BJ (cell line): ENCODE measurements at places on chromosomes 16 and 17. TPM values are rescaled to one million over a fixed set of nuclear protein-coding genes. Genes with fewer than 3 reads are reported as not detected.

RGS11 gene
- polyA plus RNA-seq: 1.1 and 2.2 TPM in 2 replicates

KRT31 gene
- polyA plus RNA-seq: 0.11 TPM in 1 of 2 replicates, not detected in the other

ZPBP2 gene
- not detected in 2 replicates for polyA plus RNA-seq

GAN gene
- polyA plus RNA-seq: 2.1 and 4.1 TPM in 2 replicates

ITGB3 gene
- 5.4 and 6.3 TPM in 2 replicates for polyA plus RNA-seq

TRIM25 gene
- 25.6 and 28.4 TPM in 2 replicates for polyA plus RNA-seq

BRIP1 gene
- polyA plus RNA-seq: 2.9 and 6.2 TPM in 2 replicates

PRKCA gene
- 38.7 and 46.9 TPM in 2 replicates for polyA plus RNA-seq

CHD9NB gene
- polyA plus RNA-seq: 0.71 and 0.78 TPM in 2 replicates

DPEP3 gene
- polyA plus RNA-seq: not detected in 2 replicates

COTL1 gene
- polyA plus RNA-seq: 161 and 166 TPM in 2 replicates

MMP2 gene
- 1,167 and 1,609 TPM in 2 replicates for polyA plus RNA-seq

METTL16 gene
- 10.4 and 12.9 TPM in 2 replicates for polyA plus RNA-seq

EVPLL gene
- not detected in 2 replicates for polyA plus RNA-seq

GFAP gene
- polyA plus RNA-seq: 0.13 and 0.23 TPM in 2 replicates

SHISA6 gene
- polyA plus RNA-seq: not detected in 2 replicates

TRAPPC2L gene
- 84.8 and 116 TPM in 2 replicates for polyA plus RNA-seq

ZC3H18 gene
- polyA plus RNA-seq: 7.9 and 11.2 TPM in 2 replicates

GABARAP gene
- 762 and 865 TPM in 2 replicates for polyA plus RNA-seq

TOM1L1 gene
- polyA plus RNA-seq: 31.2 and 50.4 TPM in 2 replicates

TNP2 gene
- polyA plus RNA-seq: not detected in 2 replicates

P2RX1 gene
- 0.02 and 0.05 TPM in 2 replicates for polyA plus RNA-seq

KDM6B gene
- 0.91 and 1.2 TPM in 2 replicates for polyA plus RNA-seq

PLK1 gene
- 21.7 and 54.0 TPM in 2 replicates for polyA plus RNA-seq

CACNG4 gene
- polyA plus RNA-seq: 0.02 and 0.06 TPM in 2 replicates

ANTKMT gene
- polyA plus RNA-seq: 7.7 and 10.7 TPM in 2 replicates

ANKS3 gene
- 14.6 and 23.7 TPM in 2 replicates for polyA plus RNA-seq

LPCAT2 gene
- polyA plus RNA-seq: 7.9 and 16.9 TPM in 2 replicates

ABCC3 gene
- 37.2 and 56.4 TPM in 2 replicates for polyA plus RNA-seq

TPSAB1 gene
- not detected in 2 replicates for polyA plus RNA-seq

KRT17 gene
- 25.2 and 34.7 TPM in 2 replicates for polyA plus RNA-seq

FBXL19 gene
- 5.9 and 7.6 TPM in 2 replicates for polyA plus RNA-seq

TAC4 gene
- polyA plus RNA-seq: not detected in 2 replicates

APOBR gene
- 0.02 TPM in 1 of 2 replicates, not detected in the other for polyA plus RNA-seq

ITGAL gene
- 0.06 TPM in 2 replicates for polyA plus RNA-seq

PRDM7 gene
- not detected in 2 replicates for polyA plus RNA-seq

WFDC1 gene
- 62.1 and 85.8 TPM in 2 replicates for polyA plus RNA-seq

CASKIN1 gene
- polyA plus RNA-seq: 0.01 and 0.02 TPM in 2 replicates

PDPK1 gene
- 25.0 and 31.3 TPM in 2 replicates for polyA plus RNA-seq

RPL26 gene
- polyA plus RNA-seq: 2,021 and 3,734 TPM in 2 replicates

ENPP7 gene
- not detected in 2 replicates for polyA plus RNA-seq

MT1M gene
- polyA plus RNA-seq: 0.67 and 0.94 TPM in 2 replicates

NXN gene
- 65.3 and 88.8 TPM in 2 replicates for polyA plus RNA-seq

ITGAX gene
- polyA plus RNA-seq: not detected in 2 replicates

SEBOX gene
- polyA plus RNA-seq: not detected in 2 replicates

ADCY9 gene
- polyA plus RNA-seq: 19.3 and 28.2 TPM in 2 replicates

PHB1 gene
- polyA plus RNA-seq: 261 and 369 TPM in 2 replicates

ZNF597 gene
- 0.93 and 1.5 TPM in 2 replicates for polyA plus RNA-seq

RHBDF1 gene
- polyA plus RNA-seq: 47.9 and 94.2 TPM in 2 replicates

OTOP3 gene
- polyA plus RNA-seq: not detected in 2 replicates

CDK5R1 gene
- polyA plus RNA-seq: 0.20 and 0.26 TPM in 2 replicates

NUFIP2 gene
- polyA plus RNA-seq: 7.3 and 9.5 TPM in 2 replicates

KRT13 gene
- polyA plus RNA-seq: 0.17 and 0.27 TPM in 2 replicates

GPR179 gene
- 0.01 TPM in 1 of 2 replicates, not detected in the other for polyA plus RNA-seq

KRTAP1-1 gene
- polyA plus RNA-seq: 0.32 TPM in 1 of 2 replicates, not detected in the other

TBC1D3I gene
- 0.11 TPM in 1 of 2 replicates, not detected in the other for polyA plus RNA-seq
